HS-5 (cell line): ENCODE measurements at places on chromosomes 11 and 22.

DNA sequence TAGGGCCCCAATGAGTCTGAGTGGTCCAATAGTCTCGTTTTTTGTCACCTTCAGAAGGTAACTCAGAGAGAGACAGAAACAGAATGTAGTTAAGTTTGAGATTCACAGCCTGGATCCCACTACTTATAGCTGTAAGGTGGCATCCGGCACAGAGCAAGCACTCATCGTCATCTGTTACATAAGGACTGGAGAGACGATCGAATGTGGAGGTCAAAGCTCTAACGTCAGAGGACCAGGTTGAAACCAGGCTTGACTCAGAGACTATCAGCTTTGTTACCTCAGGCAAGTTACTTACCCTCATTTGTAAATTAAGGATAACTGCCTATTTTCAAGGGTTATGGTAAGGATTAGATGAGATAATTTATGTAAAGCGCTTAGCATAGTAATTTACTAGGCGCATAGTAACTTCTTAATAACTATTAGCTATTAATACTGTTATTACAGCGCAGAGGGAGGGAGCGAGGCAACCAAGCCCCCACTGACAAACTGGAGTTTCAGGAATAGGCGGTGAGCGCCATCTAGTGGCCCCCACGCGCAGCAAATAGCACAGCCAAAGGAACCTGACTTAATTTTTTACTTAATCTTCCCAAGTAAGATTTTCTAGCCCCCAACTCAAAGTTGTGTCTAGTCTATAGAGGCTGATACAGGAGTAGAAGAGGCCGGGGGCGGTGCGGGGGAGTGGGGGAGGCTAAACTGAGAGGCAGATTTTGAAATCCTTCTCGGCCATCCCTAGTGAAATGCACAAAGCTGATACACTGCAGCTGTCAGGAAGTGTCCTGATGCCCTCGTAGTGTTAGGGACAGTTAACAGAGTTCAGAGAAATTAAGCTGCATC, 29.0 kb upstream of the API5 start:
- DNase-seq, result no peak

GRCh38 chr22:50507421-50507990, at the start of gene LMF2:
Gene LMF2, minus strand, starts transcription at chr22:50507702. Its CDS starts 27 bp downstream, at chr22:50507675.
- DNase-seq, result no peak

- DNase-seq, result no peak
These were observed 5.4 kb downstream of the FADS3 start for GRCh38 chr11:61885784-61886580.

- no peak for DNase-seq
These were observed 18.2 kb upstream of the CASP12 start for GRCh38 chr11:104916442-104916841.

GRCh38 chr11:130465263-130465662, 16.8 kb downstream of the ADAMTS15 start:
- DNase-seq, result no peak

- no peak for DNase-seq
These were observed 30.0 kb downstream of the FSHB start for GRCh38 chr11:30260813-30261212.

DNA sequence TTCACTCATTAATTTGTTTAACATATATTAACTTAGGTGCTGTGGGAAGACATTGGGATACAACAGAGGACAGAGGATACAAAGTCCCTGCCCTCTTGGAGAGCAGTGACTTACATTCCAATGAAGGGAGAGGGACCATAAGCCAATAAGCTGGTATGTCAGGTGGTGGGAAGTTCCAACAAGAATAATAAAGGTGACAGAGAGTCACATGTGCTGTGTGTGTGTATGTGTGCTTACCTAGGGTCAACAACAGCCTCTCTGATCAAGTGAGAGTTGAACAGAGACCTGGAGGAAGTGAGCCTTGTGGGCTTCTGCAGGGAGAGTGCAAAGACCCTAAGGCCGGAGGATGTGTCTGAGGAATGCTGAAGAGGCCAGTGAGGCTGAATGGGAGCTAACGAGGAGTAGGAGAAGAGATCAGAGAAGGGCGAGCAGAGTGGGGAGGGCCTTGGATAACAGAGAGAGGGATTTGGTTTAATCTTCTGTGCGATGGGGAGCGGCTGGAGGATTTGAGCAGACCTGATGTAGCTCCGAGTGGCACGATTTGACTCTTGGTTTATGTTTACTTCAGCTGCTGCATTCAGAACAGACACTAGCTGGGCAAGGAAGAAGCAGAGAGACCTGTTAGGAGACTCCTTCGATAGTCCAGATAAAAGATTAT, 35.3 kb downstream of the MAP6 start:
- no peak for DNase-seq

- DNase-seq, result no peak
These were observed 47.5 kb downstream of the ZBTB16 start for GRCh38 chr11:114106986-114107385.

GRCh38 chr11:64677441-64678023, 45.5 kb downstream of the NRXN2 start:
- DNase-seq, result no peak

DNA sequence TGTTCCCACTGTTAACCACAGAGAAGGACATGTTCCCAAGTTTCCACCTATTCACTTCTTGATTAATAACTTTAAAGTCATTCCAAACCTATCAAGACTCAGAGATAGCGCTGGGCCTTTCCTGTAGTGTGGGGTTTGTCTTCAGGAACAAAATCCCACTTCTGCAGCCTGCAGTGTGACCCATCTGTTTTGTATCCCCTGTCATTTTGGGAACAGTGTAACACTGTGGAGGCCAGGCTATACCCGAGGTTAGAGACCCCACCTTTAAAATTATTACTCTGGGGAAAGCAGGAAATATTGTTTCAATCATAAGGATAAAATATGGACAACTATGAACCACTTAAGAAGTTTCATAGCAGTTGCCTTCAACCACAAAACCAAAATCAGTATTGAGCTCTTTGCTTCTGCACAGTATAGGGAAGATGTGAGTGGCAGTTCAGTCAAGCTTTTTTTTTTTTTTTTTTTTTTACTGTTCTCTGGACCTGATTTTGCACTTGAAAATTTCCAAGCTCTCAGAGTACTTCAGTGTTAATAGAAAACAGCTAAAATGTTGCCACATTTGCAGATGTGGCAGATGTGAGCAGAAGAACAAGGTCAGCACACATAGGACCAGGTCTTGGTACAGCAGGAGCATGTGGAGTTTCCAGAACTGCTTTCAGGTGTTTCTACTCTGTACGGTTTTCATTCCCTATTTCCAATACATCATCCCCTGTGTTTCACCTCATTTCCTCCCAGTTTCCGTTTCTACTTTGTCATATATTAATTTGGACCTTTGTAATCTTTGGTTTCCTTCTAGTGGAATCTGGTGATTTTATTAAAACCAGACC, 121.5 kb downstream of the MAML2 start:
- DNase-seq, result no peak

DNA sequence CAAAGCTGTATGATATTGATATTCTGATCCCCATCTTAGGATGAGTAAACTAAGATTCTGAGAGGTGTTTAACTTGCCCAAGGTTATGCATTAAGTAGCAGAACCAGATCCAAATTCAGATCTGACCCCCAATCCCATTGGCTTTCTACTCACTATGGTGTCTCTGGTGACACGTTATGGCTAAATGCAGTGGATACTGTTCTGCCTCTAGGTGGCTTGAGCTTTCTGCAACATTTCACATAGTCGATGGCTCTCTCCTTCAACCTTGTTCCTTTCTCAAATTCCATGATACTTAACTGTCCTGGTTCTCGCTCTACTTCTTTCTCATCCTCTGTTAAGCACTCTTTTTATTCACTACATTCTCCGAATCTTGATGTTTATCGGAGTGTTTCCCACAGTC, 9.4 kb downstream of the C11orf97 start:
- DNase-seq, result no peak

DNA sequence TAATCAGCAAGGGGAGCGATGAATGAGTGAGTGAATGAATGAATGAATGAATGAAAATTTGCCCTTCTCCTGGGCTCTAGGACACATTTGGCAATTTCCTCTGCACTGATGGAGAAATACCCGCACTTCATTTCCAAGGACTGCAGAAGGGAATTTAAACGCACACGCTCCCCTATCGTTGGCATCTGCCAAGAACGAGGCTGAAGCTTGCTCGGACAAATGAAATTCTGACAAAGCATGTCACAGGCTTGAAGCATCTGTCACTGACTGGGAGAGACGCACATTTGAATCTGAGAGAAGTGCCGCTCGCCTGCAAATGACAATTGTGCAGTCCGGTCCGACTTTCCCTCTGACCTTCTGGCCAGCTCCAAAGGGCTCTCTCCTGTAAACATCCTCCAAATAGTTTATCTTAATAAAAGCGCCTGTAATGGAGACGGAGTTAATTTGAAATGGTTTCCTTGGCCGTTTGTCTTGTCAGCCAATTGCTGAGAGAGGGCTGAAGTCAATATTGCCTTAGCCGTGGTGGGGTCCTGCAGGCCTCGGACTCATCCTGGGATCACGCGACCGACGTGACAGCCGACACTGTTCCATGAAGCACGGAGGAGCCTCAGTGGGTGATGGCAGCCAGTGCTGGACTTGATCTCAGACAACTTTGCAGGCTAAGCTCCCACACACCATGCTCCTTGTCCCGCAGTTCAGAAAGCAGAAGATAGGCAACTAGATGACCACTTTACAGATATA, 260.7 kb downstream of the MN1 start:
- DNase-seq, result no peak

DNA sequence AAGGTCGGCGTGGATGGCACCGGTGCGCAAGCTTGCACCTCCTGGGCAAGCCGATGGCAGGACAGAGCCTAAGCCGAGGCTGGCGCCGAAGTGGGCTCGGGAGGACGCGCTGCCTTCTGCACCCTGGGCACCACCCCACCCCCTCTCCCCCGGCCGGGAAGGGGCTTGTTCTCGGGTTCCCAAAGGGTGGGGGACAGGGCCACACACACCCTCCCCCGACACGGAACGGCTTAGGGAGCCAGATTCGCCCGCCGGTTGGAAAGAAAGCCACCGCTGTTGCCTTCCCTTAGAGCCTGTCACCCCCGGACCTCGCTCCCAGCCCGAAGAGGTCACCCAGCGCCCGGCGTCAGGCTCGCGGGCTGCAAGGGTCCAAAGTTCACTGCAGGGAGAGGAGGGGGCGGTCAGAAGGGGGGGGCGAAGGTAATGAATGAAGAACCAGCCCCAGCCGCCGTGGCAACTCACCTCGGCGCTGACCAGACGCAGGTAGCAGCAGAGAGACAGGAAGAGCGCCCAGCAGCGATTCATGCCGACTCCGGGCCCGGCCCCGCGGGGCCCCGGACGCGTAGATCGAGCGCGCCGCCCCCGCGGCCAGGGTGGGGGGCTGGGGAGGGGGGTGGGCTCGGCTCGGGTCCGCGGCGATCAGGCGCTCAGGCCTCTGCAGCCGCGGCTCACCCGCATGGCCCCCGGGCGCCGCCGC, 1.2 kb downstream of the PDGFB start:
- DNase-seq, result no peak
